ENCODE measurements at places on chromosomes 7 and 10.

- DNase-seq = no peak
These were observed 230.0 kb upstream of the PPP1R3A start for GRCh38 chr7:114148779-114149178.

DNA sequence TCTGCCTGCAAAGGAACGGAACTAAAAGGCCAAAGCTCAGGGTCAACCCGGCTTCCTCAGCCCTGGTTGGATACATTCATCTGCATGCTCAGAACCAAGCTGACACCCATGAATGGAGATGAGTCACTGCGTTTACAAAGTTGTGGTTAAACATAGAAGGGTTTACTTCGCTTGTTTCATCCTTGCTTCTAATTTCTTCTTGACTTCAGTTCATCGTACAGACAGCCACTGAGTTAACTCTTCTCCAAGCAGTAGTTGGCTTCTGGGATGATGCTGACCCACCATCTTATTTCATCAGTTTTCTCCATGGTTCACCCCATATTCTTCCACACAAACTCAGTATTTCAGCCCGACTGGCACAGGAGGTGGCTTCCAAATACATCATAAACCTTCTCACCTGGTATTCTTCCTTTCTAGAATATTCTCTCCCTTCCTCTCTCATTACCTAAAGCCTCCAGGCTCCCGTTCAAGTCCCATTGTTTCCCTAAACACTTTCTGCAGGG, 166.3 kb upstream of the RNF32 start:
- DNase-seq = no peak

- DNase-seq = no peak
These were observed 295.8 kb upstream of the MTPN start for GRCh38 chr7:136272934-136273333.

DNA sequence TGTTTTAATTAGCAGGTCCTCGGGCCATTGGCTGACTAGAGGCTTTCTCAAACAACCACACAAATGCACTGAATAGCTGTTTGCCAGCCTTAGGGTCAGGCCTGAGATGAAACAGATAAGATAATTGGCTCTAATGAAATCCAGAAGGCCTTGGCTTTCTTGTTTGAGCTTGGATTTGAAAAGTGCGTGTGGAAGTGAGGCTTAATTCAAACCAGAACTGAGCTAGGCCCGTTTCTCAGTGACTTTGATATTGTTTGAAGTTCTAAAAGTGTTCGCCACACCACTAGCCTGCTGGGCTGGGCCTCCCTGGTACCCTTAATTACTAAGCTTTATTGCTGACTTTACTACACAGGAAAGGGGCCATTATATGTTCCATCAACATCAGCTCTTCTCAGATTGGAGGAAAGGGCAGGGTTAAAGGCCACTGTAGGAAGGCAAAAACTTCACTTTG, 270.6 kb downstream of the TWIST1 start:
- no peak for DNase-seq

- DNase-seq = no peak
These were observed 566.5 kb downstream of the ATRNL1 start for GRCh38 chr10:115659616-115660015.

DNA sequence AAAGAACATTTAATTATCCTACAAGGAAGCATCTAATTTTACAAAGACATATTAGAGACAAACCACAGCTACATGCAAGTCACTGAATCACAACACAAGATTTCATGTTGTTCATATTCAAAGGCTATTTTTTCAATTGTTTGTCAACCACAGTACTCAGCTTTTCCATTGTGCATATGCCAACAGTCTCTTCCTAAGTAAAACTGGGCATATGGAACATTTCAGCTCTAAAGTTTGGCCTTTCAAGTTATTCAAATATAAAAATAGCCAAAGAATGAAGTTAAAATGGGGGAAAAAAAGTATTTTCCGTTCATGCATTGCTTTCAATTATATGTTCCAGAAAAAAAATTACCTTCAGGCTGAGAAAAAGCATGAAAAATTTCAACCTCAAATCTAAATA, 537.9 kb downstream of the PLXDC2 start:
- no peak for DNase-seq

DNA sequence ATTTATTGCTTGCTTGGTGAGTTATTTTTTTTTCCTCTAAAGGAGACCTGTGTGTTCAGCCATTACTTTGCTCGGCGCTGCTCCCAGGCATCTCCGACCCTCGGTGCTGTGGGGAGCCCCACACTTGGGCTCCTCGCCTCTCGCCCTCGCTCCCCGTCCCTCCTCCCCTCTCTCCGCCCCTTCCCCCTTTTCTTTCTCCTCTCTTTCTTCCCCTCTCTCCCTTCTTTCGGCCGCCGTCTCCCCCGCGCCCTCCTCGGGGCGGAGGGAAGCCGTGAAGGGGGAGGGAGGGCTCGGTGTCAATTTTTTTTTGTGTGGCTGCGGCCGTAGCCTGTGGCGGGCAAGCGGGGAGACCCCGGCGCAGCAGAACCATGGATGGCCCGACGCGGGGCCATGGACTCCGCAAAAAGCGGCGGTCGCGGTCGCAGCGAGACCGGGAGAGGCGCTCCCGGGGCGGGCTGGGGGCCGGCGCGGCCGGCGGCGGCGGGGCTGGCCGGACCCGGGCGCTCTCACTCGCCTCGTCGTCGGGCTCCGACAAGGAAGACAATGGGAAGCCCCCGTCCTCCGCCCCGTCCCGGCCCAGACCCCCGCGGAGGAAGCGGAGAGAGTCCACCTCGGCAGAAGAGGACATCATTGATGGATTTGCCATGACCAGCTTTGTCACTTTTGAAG, 1.1 kb downstream of the AUTS2 start:
- DNase-seq = no peak

DNA sequence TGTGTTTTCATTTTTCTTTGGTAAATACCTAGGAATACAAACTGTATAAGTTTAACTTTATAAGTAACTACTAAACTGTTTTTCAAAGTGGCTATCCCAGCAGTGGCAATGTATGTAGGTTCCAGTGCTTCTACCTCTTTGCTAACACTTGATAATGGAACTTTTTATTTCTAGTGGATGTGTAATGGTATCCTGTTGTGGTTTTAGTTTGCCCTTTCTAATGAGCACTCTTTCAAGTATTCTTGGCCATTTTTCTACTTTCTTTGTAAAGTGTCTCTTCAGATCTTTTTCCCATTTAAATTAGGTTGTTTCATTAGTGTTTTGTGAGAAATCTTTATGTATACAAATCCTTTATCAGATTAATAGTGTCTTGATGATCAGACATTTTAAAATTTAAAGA, 4.6 kb downstream of the KIF20B start:
- DNase-seq = no peak

GRCh38 chr7:137790828-137791227, 55.9 kb downstream of the DGKI start:
- no peak for DNase-seq

DNA sequence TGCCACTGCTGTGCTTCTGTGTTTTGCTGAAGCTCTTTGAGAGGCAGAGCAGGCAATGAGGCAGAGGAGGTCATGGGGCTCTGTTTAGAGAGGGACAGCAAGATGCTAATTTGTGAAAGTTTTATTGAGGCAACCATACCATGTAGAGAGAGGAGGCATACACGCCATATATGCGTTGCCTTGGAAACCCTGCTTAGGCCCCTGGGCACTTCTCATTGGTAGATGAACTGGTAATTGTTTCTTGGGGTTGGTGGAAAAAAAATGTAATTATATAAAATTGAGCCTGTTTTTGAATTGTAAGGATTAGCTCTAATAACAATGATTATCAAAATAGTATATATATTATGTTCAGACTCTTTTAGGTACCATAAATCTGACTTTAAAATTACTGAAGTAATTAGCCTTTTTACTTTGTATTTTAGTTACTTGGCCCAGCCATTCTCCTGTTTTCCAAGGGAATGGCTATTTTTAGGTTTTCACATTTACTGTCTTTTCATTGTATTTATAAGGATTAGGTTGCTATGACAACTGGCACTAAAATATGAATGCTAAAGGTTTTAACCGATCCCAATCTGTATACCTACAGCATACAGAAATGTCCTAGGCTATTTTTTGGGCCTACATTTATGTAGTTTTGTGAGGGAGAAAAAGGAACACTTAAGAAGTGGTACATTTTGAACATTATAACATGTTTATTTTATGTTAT, 52.4 kb downstream of the BZW2 start:
- DNase-seq = no peak

All from CD4-positive, CD25-positive, alpha-beta regulatory T cell (primary cell).